ENCODE measurements at places on chromosomes 6 and 20.
A peak's percentile ranks its signal among the peaks of the same experiment; 100 is the strongest.

DNA sequence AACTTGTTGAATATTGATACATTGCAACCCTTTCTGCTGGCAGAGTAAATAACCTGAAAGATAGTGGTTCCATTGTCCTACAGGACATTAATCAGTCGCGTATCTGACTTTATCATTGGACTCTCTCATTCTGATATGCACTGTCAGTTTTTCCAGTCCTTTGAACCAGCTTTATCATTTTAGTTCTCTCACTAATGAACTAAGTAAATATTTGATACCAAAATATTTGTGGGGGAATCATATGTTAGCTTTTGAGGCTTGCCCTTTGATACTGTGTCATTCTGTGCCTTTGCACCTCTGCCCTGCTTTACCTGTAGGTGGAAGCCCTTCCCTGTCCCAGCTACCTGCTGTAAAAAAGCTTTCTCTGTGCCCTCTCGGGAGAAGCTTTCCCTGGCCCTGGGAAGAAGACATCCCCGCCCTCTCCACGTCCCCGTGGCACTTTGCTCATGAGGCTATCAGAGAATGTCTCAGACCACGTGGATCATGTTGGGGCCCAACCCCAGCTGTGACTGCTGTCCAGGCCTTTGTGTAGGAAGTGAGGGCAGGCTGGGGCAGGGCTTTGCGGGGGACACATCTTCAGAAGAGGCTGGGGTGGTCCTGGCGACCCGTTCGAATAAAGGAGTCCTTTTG is 117.8 kb upstream of the NXT1 start:
- no peak for DNase-seq

DNA sequence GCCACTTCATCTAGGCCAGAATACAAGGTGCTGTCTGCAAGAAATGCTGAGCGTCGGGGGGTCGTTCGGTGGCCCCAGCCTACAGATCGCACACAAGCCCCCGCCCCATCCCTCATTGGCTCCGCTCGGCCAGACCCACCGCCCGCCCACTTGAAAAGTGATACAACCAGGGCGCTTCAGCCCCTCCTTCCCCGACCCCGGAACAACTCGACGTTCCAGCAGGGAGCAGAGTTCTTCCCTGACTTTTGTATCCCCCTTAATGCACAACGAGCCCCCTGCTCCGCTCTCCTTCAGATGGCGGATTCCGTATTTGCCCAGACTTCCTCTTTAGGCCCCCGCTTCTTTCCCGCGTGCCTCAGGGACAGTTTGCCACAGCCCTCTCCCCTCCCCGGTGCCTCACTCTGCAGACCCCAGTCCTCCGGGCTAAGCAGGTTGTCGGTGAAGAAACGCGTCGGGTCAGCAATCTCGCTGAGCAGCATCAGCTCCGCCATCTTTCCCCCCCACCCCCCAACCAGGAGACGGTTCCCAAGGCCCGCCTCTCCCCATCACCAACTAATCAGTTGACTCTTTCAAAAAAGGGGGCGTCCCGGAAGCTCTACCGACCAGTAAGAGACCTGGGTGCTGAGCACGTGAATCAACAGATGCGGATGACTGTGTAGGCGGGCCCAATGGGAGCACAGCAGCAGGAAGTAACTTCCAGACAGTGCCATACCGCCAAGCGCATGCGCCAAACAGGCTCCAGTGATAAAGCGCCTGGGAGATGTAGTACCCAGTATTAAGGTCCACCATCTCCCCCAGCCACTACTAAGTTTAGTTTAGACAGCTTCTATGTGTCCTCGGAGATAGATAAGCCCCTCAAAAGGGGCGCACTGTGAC is at the start of gene ATF6B:
ATF6B (minus strand) TSS at position 530 of the 876 bp plus-strand sequence; CDS start at position 491, 39 bp downstream.
- DNase-seq: peak; percentile 95

GRCh38 chr20:62011403-62011790 is 54.3 kb downstream of the TAF4 start:
- DNase-seq: no peak

- DNase-seq: no peak
Measured at GRCh38 chr20:3156811-3157619, 2.6 kb downstream of the FASTKD5 start.

- no peak for DNase-seq
Measured at GRCh38 chr20:47048054-47048453, 153.4 kb downstream of the EYA2 start.

DNA sequence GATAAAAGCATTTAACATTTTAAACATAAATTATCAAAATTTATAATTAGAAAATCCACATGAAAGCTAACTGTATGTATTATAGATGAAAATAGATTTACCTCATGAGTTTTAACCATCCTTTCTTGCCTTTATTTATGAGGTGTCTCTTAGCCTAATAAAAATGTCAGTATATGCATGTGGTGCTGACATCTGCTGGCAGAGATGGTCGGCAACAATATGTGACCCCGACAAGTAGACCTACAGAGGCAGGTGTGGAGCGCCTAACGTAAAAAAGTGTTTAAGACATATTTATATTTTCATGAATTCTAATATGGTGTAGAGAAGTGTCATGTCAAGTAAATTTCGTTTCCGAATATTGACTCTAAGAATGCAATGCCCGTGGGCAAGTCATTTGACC is 149.0 kb upstream of the FUT9 start:
- DNase-seq: no peak

DNA sequence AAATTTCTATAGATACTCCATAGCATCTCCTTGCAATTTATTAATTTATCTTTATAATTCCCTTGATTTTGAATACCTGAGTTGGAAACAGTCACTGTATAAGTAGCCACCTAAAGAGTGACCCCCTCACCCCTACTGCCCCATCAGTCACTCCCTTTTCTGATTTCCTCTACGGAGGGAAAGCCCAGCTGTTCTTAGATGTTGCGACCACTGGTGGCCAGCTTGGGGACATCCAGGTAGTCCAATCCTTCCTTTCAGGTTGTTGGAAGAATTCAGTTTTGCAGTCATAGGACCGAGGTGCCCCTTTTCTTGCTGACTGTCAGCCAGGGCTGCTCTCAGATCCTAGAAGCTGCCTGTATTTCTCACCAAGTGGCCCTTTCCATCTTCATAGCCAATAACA is 87.8 kb downstream of the BMP6 start:
- no peak for DNase-seq

- DNase-seq: peak; percentile 11
Measured at GRCh38 chr6:156538875-156539660, 238.1 kb upstream of the ARID1B start.

DNA sequence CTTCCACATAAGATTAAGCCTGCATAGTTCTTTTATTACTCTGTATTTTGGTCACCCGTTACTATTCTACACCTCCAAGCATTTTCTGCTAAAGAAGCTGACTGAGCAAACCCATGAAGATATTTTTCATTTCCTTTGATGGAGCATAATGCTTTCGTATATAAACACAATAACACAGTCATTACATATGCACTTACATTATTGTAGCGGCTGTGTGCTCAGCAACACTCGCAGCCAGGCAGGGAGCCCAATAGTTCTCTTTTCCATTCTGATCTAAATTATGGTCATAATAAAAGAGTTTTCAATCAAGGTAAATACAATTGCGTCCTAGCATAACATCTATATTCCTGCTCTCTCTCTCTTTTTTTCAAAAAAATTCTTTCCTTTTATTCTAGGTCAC is 69.6 kb upstream of the TFB1M start:
- no peak for DNase-seq

DNA sequence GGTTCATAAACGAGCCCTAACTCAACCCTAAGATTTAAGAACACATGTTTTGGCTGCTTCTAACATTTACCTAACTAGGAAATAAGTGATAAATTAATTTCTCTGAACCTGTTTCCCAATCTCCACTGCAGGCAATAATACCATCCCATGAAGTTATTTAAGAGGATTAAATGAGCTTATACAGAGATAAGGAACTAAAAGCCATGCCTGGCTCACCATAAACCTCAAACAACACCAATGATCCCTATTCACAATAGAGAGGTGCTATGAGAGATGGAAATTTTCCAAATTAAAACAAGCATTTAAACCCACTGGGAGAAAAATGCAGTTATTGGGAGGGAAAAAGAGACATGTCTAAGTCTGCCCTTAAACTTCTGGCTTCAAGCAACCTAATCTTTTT is 33.9 kb upstream of the KLHL31 start:
- DNase-seq: no peak

DNA sequence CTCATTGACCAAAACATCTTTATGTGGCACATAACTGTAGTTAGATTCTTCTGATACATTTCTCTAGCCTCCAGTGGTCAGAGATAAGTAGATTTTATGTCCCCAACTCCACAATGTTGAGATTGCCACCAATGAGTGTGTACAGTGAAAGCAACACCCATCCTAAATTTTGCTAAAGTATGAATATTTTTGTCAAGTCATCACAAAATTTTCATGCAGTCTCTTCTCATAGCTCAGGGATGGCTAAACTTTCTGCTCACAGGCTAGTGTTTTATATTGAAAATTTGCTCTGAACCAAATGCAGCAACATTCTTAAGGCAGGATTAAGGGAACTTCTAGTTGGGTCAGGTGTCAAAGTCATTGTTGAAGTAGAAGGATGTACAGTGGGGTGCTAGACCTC is 203.6 kb downstream of the NKAIN2 start:
- DNase-seq: no peak

- no peak for DNase-seq
Measured at GRCh38 chr6:45436544-45437438, 59.1 kb upstream of the SUPT3H start.

DNA sequence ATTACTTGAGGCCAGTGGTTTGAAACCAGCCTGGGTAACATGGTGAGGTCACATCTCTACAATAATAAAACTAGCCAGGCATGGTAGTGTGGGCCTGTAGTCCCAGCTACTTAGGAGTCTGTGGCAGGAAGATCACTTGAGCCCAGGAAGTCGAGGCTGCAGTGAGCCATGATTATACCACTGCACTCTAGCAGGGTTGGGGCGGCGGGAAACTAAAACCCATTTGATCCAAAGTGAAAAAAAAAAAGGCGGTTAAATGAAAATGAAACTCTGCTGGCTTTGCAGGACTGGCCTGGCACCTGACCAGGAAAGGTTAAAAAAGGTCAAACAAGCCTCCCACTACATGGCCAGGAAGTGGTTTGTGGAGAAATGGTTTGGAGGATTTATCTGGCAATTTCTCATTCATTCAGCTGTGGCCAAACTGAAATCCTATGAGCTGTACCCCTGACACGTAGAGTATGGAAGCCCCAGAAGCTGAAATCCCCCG is 36.6 kb downstream of the MTRES1 start:
- DNase-seq: no peak

- DNase-seq: no peak
Measured at GRCh38 chr6:44048277-44048676, 79.0 kb downstream of the MRPL14 start.

- DNase-seq: no peak
Measured at GRCh38 chr20:35274172-35275092, 3.5 kb downstream of the MMP24OS start.

- no peak for DNase-seq
Measured at GRCh38 chr6:27176096-27176495, 71.4 kb upstream of the PRSS16 start.

GRCh38 chr20:38790200-38791053 is 15.1 kb upstream of the PPP1R16B start:
- no peak for DNase-seq

- DNase-seq: no peak
Measured at GRCh38 chr20:64244870-64245603, 10.5 kb upstream of the PCMTD2 start.

DNA sequence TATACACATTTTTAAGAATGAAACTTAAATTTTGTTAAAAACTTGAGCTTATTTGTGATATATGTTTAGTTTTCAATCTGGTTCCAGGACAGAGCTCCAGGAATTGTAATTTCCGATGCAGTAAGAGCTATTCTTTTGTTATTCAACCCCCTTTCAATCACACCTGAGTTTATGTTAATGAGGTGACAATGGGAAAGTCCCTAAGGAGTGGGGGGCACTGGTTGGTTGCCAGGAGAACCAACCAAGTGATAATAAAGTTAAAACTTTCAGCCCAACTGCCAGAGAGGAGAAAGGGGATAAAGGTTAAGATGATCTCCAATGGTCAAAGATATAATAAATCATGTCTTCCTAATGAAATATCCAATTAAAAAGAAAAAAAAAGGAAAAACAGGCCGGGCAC is 19.8 kb downstream of the MDN1 start:
- DNase-seq: no peak

- DNase-seq: no peak
Measured at GRCh38 chr6:43306086-43306485, 2.5 kb downstream of the CRIP3 start.

DNA sequence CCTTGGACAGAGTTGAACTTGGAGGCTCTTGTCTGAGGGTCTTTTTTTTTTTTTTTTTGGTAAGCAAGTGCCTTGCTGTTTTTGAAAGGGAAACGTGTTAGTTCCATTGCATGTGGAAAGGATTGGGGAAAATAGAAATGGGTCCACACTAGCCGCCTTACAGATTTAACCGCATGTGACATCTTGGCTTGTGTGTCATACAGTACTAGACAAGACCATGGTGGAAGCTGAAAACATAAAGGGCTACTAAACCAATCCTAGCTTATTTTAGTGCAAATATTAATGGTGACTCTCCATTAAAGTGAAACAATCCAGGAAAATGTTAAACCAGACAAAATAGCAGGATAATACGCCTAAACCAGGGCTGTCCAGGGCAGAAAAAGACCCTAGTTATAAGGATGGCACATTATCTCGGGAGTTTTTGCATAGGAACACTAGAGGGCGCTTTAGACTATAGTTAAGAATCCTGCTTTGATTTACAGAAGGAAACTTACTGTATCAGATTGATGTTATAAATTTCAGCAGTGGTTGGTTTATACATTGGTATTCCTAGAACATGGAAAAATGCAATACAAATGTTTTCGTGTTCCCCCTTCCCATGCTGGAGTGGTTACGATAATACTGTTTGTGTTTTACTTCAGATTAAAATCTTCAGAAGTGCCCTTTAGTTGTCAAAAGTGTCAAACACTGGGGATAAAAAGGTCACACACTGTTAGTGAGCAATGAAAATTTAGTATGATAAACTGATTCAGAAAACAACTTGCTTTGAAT is 59.8 kb upstream of the DEK start:
- DNase-seq: peak; percentile 76

DNA sequence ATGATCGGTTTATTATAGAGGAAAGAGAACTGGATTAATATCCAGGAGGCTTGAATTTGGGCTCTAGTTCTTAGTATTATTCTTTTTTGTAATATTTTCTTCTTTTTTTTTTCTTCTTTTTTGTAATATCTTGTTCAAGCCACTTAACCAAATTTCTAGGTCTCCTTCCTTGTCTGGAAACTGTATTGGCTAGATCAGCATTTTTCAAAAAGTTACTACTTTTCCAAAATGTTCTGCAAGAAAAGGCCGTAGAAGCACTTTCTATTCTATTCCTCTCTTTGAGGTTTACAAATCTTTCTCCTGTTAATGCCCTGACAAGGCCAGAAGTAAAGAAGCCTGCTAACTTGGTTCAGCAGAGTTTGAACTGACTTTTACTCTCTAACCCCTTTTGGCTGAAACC is 12.0 kb downstream of the BMP6 start:
- no peak for DNase-seq

GRCh38 chr6:24666097-24666640 is 530 bp downstream of the TDP2 start:
- DNase-seq: peak; percentile 79

GRCh38 chr6:154594496-154595198 is 84.2 kb upstream of the CNKSR3 start:
- DNase-seq: no peak

GRCh38 chr6:146914489-146915483 is 289.4 kb upstream of the STXBP5 start:
- DNase-seq: no peak

- no peak for DNase-seq
Measured at GRCh38 chr6:69362209-69362608, 434.6 kb downstream of the LMBRD1 start.

GRCh38 chr6:36118550-36119107 is 11.7 kb upstream of the MAPK13 start:
- peak; percentile 36 for DNase-seq

Data from NCI-H1417 (cell line).